ENCODE measurements at places on chromosomes 16 and 17.
A peak's percentile ranks its signal among the peaks of the same experiment; 100 is the strongest.

- peak; percentile 19 for DNase-seq
Observed at GRCh38 chr16:19520861-19521331, 1.0 kb downstream of the GDE1 start.

DNA sequence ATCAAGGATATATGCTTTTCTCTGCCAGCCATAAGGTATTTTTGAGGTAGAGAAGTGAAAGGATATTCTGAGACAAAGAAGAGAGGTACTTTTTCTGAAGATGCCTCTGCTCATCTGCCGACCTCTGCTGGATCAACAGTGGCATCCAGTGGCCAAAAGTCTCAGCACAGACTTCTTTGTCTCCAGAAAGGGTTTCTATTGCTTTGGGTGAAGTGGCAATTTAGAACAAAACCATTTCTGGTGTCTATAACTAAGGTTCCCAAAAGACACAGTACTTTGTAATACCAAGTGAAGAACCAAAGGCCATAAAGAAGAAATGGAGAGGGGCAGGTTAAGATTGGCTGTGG, 155.2 kb upstream of the C17orf78 start:
- DNase-seq, result no peak

DNA sequence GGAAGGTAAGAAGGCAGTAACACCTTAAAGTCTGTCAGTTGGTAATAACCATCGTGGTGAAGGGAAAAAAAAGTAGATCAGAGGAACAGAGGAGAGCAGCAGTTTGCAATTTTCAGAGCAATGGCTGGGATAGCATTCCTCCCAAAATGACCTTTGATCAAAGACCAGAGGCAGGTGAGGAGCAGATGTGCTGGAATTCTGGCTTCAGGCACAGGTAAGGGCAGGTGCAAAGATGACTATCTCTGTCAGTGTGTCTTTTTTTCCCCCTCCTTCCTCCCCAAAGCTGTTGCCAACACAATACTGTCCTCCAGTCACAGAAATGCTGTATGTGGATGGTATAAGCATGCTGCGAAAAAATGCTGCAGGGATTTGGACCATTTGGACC, 166.7 kb downstream of the XYLT1 start:
- DNase-seq, result no peak

- DNase-seq, result no peak
Observed at GRCh38 chr17:74861662-74862107, 2.0 kb upstream of the GRIN2C start.

GRCh38 chr17:48724251-48725003, 1.4 kb downstream of the PRAC2 start:
- peak; percentile 19 for DNase-seq

GRCh38 chr17:47735536-47736011, 2.5 kb downstream of the TBX21 start:
- DNase-seq, result no peak

DNA sequence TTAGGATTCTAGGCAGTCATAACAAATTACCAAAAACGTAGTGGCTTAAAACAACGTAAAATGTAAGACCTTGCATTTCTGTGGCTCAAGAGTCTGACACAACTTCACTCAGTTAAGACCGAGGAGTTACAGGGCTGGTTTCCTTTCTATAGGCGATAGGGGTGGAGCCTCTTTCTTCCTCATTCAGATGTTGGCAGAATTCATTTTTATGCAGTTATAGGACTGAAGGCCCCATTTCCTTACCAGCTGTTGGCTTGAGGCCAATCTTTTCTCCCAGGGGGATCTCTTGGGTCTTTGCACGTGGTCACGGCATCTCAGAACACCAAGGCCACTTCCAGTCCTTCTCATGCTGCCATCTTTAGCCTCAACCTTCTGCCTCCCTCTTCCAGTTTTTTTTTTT, 145.2 kb downstream of the KCNJ2 start:
- no peak for DNase-seq

DNA sequence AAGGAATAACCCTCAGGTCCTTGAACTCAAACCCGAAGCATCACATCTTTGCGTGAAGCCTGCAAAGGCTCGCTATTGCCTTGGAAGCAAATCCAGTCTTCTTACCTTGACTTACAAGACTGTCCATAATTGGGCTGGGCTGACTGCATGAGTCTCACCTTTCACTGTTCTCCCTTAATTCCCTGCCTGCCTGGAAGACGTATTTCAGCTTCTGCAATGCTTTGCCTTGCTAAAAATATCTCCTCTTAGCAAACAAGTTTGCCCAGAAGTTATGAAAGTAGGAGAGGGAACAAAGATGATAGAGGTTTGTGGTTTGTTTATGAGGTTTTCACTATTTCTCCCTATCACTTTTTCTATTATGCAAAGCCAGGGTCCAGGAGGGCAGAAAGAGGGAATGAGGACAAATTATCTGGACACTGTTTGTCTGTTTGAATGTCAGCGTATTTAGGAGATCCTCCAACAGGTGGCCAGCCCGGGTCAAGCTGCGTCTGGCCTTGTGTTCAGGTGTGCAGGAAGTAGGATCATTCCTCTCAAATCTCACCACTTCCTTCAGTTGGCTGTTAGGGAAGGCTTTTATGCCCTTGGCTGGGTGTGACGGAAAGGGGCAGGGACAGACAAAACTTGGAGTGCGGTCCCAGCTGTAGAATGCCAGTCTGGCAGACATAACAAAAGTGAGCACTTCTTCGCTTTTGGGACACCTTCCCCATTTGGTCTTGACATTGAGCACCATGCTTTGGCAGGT, 488.9 kb downstream of the CDH13 start:
- DNase-seq, result no peak

DNA sequence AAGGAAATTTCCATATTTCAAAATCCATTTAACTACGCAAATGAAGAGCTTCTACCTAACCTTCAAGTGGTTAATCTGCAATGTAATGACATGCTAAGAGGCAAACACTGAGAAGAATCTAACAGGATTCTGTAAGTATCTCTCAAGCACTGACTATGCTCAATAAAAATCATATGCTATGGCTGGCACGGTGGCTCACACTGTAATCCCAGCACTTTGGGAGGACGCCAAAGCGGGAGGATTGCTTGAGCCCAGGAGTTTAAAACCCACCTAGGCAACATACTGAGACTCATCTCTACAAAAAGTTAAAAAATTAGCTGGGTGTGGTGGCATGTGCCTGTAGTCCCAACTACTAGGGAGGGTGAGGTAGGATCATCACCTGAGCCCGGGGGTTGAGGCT, 32.7 kb downstream of the GNA13 start:
- DNase-seq, result no peak

DNA sequence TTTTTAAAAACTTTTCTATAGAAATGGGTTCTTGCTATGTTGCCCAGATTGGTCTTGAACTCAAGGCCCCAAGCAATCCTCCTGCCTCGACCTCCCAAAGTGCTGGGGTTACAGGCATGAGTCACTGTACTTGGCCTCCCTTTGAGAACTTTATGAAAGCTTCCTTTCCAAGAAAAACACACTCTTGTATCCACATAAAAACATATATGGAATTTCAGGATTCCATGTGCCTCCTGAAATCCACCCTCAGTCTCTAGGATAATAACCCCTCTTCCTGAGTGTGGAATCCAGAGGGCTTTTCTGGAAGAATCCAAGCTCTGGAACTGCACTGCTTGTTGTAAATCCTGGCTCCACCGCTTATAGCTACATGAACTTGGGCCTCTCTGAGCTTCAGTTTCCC, 53.2 kb upstream of the MRTFB start:
- no peak for DNase-seq
